ENCODE measurements at places on chromosomes 12 and 14. TPM values are rescaled to one million over a fixed set of nuclear protein-coding genes. Genes with fewer than 3 reads are reported as not detected.

Gene SOX5
- not detected for total RNA-seq

Gene SERPINA3
- not detected for total RNA-seq

Gene FAM234B
- 7.4 TPM for total RNA-seq

Gene MORN3
- 0.12 TPM for total RNA-seq

DNA sequence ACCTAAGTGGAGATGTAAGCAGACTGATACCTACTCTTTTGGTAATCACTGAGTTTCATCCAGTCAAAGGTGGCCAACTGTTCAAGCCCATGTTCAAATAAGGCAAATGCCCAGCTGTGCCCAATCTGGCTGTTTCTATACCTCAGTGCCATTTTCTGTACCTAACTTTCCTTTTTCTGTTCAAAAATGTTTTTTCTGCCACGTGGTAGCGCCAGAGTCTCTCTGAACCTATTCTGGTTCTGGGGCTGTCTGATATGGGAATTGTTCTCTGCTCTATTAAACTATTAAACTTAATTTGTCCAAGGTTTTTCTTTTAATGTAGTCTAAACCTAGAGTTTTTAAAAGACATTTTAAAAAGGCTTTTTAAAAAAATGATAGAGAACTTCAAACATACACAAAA, 391.2 kb downstream of the NOVA1 start:
- DNase-seq = no peak
